ENCODE measurements at places on chromosomes 5 and 9. TPM values are rescaled to one million over a fixed set of nuclear protein-coding genes. Genes with fewer than 3 reads are reported as not detected.

KDM3B gene
- 116 TPM for polyA plus RNA-seq

SAXO1 gene
- 0.20 TPM for polyA plus RNA-seq

PTPN3 gene
- 60.7 TPM for polyA plus RNA-seq

CENPK gene
- polyA plus RNA-seq: 70.1 TPM

DNAI1 gene
- 3.0 TPM for polyA plus RNA-seq

SPZ1 gene
- polyA plus RNA-seq: not detected

C9orf50 gene
- 0.30 TPM for polyA plus RNA-seq

CCL27 gene
- 1.1 TPM for polyA plus RNA-seq

SVEP1 gene
- 6.2 TPM for polyA plus RNA-seq

CAPSL gene
- polyA plus RNA-seq: 5.5 TPM

KCNV2 gene
- 0.27 TPM for polyA plus RNA-seq

C5orf52 gene
- polyA plus RNA-seq: not detected

JMY gene
- 29.9 TPM for polyA plus RNA-seq

GMCL2 gene
- polyA plus RNA-seq: not detected

ZNF346 gene
- polyA plus RNA-seq: 29.4 TPM

MYMK gene
- polyA plus RNA-seq: 0.37 TPM

HSD17B3 gene
- polyA plus RNA-seq: 1.4 TPM

FREM1 gene
- 206 TPM for polyA plus RNA-seq

ITGA2 gene
- polyA plus RNA-seq: 32.4 TPM
